ENCODE measurements at places on chromosomes 12 and 14.

GRCh38 chr12:24898606-24899005 lies 50.3 kb downstream of the BCAT1 start:
- no peak for DNase-seq

DNA sequence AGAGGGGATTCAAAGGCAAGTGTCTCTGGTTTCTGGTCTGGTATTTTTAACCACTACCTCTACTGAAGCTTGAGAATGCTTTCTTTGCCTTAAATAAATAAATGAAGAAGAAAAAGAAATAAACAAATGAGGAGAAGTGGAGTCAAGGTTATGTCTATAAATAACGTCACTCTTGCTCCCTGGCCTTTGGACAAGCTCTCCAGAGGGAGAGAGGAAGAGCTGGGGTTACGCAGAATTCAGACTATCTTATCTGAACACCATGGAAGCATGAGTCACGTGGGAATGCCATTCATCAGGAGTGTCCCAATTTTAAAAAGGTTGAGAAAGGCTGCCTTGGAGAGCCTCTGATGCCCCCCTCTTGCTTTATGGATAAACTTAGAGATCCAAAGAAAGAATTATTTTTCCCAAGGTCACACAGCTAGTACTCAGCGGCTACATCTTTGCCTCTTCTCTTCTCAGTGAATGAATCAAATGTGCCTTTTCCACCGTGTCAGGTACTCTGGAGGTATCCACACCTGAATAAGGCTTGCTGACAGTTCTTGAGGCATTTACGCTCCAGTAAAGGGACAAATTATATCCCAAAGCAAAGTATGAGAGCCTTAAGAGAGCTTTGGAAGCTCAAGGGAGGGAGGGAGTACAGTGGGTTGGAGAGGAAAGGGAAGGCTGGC lies 12.9 kb upstream of the MSI1 start:
- no peak for DNase-seq

GRCh38 chr12:13176256-13176655 lies 20.3 kb upstream of the EMP1 start:
- DNase-seq, result no peak

DNA sequence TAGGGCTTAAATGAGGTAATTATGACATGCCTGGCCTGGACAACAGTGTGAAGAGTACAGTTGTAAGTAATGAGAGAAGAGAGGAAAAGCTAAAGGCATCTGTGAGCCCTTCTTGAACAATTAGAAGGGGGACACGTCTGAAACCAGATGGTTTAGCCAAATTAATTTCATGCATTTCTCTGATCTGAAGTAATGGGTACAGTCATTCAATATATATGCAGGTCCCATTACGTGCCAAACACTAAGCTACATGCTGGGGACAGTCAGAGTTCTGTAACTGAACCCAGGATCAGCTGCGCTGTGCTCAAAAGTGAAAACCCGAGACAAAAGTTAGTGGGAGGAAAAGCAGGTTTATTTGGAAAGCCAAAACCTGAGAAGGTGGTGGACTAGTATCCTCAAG lies 207.2 kb upstream of the TMTC1 start:
- no peak for DNase-seq

GRCh38 chr14:103104654-103105452 lies 10.3 kb downstream of the EXOC3L4 start:
- DNase-seq, result peak; percentile 73

- DNase-seq, result no peak
Measured at GRCh38 chr14:51730684-51731083, 79.0 kb downstream of the FRMD6 start.

- DNase-seq, result no peak
Measured at GRCh38 chr12:97162173-97162572, 255.1 kb downstream of the NEDD1 start.

- DNase-seq, result no peak
Measured at GRCh38 chr12:59484575-59484974, 111.3 kb upstream of the SLC16A7 start.

- DNase-seq, result peak; percentile 57
Measured at GRCh38 chr12:110531741-110532333, 29.7 kb downstream of the RAD9B start.

DNA sequence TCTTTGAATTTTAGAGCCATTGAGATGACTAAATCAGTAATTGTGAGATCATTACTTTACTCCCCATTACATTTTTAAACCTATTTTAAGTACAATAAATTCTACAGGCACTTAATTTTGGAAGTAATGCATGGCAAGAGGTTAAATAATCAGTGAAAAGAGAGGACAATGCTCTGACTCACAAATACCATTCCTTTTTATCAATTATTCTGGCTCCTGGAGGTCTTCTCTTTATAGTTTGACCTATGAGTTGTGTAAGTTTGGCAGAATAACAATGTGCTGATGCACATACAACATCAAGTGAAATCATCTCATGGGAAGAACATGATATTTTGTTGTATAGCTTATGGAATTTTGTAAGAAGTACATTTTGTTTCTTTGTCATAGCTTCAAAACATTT lies 166.7 kb downstream of the TMTC3 start:
- no peak for DNase-seq

DNA sequence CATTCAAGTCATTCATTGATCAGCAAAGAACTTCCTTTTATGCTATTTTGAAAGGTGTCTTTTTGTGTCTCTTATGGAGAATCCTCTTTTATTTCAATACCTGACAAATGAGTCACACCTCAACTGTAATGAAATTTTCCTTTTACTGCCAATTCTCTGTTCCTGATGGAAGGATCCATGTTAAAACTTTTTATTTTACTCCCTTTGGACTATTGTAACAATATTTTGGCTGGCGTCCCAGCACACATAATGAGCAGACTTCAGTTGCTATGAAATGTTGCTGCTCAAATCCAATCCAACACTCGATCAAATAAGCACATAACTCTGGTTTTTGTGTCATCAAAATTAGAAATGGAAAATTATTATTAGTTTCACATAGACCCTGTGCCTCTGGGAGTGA lies 21.9 kb upstream of the SLC15A5 start:
- no peak for DNase-seq

GRCh38 chr12:14775636-14775980 lies 27.7 kb downstream of the WBP11 start:
- no peak for DNase-seq

GRCh38 chr12:106048676-106049075 lies 90.1 kb downstream of the NUAK1 start:
- DNase-seq, result no peak

DNA sequence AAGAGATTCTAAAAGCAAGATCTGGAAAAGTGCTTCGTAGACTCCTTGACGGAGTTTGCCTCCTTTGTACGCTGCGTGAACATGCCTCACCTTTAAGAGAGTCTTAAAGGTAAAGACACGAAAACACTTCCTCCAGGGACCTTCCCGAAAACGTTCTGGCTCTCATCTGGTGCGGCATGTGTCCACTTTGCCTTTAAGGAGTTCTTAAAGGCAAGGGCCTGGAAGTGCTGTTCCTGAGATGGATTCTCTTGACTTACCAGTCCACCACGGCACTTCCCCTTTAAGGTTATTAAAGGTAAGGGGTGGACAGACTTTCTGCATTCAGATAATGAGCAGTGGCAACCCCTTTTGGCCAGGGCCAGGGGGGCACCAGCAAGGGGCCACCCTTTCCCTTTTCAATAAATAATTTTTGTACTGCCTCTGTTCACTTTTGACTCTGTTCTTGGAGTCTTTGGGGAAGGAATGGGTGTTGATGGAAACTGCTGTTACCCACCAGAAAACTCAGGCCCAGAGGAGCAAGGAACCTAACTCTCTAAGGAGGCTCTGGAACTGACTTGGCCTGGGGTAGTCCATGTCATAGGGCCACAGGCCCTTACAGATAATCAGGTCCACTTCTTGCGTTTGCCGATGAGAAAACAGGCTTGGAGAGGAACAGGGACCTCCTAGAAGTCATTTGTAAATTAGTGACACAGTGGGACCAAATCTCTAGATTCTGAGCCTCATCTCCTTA lies 4.4 kb downstream of the REM2 start:
- DNase-seq, result peak; percentile 69

DNA sequence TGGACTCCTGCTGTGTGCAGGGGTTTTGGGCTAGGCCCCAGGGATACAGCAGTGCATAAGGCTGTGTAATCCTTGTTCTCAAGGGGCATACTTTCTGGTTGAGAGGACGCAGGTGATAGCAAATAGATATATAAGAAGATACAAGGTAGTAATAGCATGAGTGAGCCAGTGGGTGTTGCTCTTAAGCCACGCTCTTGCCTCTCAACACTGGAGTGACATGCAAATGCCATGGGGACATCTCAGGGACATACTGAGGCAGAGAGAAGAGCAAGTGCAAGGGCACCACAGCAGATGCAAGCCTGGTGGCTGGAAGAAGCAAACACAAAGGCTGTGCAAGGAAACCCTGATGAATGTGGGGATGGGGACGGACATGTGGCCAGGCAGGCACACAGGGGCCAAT lies 223.3 kb downstream of the CHST11 start:
- no peak for DNase-seq

DNA sequence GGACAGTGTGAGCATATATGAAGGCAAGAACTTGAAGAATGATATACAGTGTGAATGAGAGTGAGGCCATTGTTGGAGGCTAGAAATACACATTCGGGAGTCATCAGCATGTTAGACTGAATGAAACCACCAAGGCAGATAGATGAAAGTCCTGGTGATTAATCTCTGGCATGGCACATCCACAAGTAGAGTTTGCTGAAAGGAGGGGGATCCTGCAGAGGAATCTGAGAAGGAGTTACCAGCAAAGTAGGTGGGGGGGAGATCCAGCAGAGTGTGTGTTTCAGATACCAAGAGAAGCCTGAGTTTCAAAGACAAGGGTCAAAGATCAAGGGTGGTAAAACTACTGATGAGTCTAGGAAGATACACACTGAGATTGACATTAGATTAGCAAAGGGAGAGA lies 426.7 kb upstream of the DCN start:
- no peak for DNase-seq

- no peak for DNase-seq
Measured at GRCh38 chr12:52126605-52127578, 47.4 kb downstream of the SMIM41 start.

- no peak for DNase-seq
Measured at GRCh38 chr14:91326514-91327249, 82.2 kb upstream of the GPR68 start.

DNA sequence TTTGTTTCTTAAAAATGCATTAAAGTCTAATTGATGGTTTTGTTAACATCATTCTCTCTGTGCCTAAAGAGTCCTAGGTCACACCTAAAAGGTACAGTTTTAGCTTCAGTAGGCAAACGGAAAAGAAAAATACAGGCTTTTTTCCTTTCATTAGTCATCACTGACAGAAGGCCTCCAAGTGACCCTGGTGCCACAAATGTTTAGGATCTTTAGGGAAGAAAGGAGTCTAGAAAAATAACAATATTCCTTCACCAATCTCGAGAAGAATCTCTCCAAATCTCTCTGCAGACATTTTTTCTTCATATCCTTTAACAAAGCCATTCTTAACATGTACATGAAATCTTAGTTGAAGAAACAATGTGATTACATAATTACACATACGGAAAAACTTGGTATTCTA lies 2.0 kb downstream of the DENND5B start:
- DNase-seq, result no peak

DNA sequence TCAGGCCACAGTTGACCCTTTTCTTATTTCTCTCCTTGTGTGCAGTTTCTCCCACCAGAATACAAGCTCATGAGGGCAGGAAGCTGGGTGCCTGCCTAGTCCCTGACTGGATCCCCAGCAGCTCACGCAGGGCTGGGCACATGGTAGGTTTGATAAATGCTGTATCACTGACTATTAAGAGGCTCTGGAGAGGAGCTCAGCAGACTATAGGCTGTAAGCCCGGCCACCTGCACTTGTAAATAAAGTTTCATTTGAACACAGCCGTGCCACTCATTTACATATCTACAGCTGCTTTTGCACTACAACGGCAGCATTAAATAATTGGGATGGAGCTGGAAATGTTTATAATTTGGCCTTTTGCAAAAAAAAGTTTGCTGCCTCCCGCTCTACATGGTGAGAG lies 32.0 kb downstream of the CHGA start:
- DNase-seq, result no peak

GRCh38 chr14:57769863-57770523 lies 95.9 kb downstream of the SLC35F4 start:
- no peak for DNase-seq

DNA sequence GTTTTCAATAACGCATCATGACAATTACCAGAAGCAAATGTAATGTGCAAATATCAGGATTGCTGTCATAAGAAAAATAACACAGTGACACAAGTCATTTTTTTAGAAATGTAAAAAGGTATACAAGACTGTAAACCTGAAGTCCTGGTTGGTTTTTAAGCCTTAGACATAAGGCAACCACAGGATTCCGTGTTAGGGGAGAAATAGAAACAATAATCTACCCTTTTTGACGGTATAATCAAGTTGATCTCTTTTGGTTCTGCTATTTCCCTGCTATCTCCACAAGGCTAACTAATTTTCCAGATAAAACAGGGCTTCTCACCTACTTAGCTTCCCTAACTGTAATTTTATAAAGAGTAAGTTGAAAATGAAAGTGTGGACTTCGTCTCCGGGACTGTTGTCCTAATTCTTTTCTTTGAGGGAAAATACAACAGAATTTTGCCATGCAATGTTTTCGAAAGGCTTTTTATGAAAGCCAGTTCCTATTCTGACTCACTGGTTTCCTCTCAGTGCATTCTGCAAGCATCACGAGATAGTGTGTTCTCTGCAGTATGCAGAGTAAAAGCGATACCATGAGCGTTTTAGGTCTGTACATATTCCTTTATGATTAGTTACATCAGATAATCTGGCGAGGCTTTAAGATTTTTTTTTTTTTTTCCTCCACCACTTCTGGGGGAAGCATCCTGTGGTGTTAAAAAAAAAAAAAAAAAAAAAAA lies 10.6 kb downstream of the MYO1H start:
- DNase-seq, result peak; percentile 17

GRCh38 chr14:99671235-99672224 lies 12.6 kb upstream of the CYP46A1 start:
- DNase-seq, result no peak

DNA sequence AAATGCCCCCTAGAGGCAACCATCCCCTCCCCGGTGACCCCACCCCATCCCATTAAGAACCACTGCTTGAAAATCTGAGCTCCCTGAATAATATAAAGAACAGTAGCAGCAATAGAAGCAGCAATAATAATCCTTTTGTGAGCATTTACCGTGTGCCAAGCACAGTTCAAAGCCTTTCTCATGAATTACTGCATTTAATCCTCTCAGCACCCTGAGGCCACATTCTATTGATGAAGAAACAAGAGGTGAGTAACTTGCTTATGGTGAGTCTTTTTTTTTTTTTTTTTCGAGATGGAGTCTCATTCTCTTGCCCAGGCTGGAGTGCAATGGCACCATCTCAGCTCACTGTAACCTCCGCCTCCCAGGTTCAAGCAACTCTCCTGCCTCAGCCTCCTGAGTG lies 65.0 kb downstream of the KCNK10 start:
- DNase-seq, result no peak

DNA sequence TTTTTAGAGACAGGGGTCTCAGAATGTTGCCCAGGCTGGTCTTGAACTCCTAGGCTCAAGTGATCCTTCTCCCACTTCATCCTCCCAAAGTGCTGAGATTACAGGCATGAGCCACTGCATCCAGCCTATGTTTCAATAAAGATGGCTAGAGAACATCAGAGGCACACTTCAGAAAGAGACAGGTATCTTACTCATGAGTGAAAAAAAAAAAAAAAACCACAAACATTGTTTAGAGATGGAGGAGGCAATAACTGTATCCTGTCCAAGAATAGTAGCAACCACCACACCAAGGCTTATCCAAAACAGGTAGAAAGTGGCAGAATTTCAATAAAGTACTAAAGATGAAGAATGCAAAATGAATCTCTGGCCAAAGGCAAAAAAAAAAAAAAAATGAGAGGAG lies 30.3 kb downstream of the EEA1 start:
- no peak for DNase-seq

GRCh38 chr14:103724116-103724515 lies 8.5 kb downstream of the ZFYVE21 start:
- DNase-seq, result no peak

Measured in GM06990 (cell line).